Right forelimb (tissue), 1 donor: ENCODE measurements at places on chromosomes 6 and 20.

DNA sequence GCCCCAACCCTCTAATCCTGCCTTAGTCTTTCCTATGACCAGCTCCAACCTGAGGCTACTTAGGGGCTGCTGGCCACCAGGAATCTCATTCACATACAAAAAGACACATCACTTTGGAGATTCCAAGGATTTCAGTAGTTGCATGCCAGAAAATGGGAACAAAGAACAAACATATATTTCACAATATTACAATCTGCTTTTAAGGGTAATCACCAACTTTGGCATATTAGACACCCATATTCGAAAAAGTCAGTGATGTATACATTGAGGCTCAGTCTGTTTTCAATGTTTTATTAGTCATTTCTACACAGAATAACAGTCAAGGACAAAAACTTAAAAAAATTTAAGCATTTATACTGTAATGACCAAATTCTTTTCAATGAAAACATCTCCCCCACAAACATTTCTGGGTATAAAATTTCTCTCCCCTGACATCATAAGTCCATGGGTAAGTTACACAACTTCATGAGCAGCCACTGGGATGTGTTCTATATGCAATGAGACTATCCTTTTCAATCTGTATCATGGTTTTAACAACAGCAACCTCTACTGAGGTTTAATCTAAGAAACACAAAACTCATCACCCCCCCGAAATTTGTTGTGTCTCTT, 103.5 kb downstream of the MAP7 start:
- DNase-seq: no peak

- DNase-seq: no peak
These were observed 52.5 kb upstream of the TAGAP start for GRCh38 chr6:159097256-159097655.

GRCh38 chr6:29656157-29656556, 735 bp upstream of the MOG start:
- DNase-seq: no peak

DNA sequence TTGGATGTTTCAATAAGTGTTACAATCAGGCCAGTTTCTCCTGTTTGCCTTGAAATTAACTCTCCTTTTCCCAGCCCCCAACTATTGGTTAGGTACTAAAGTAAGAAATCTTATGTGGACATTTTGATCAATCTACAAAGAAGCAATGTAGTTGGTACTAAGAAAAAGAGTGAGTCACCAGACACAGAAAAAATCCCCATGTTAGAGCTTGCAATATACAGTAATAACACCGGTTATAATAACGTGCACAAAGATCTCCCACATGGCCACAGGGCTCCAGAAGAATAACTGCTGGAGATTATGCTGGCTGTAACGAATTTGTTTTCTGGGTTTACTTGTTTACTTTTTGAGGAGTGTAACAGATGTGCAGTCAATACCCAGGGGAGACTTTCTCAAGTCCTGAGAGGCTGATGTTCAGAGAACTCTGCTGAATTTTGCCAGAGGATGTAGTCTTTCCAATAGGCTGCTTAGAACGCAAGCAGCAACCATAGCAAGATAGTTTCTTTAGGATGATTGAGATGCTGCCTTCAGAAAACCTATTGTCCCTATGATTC, 166.2 kb upstream of the SPACA1 start:
- no peak for DNase-seq

DNA sequence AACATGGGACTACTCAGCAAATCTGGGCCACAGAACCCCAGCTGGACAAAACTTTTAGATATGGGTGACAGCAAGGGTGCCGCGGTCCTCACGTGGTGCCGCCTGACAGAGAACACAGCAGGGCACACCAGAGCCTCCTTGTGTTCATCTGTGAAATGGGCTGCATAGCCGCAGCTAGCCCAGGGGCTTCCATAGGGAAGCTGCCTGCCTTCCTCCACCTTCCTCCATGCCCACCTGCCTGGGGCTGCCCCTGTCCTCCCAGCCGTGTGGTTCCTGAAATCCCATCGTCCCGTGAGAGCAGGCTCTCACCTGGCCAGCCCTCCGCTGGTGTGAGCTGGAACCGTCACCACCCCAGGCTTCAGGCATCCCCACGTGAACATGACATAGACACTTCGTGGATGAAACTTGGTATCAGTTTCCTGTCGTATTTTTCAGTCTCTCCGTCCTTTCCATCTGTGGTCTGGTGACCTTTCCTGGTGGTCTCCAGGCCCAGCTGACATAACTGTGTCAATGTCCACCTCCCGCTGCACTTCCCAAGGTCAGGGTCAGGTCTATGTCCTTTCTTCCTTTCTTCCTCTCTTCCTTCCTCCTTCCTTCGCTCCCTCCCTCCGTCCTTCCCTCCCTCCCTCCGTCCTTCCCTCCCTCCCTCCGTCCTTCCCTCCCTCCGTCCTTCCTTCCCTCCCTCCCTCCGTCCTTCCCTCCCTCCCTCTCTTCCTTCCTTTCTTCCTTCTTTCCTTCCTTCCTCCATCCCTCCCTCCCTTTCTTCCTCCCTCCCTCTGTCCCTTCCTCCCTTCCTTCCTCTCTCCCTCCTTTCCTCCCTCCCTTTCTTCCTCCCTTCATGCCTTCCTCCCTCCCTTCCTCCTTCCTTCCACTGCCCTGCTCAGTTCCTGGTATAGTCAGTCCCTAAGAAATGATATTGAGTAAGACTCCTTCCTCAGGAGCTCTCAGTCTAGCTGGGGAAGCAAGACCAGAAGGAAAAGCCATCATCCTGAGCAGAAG, 78.8 kb downstream of the GRM4 start:
- DNase-seq: no peak

- no peak for DNase-seq
These were observed at the start of gene MPIG6B for GRCh38 chr6:31723245-31723979. TSS of gene MPIG6B (plus strand) at chr6:31723373. CDS start at chr6:31723384, 11 bp downstream.

DNA sequence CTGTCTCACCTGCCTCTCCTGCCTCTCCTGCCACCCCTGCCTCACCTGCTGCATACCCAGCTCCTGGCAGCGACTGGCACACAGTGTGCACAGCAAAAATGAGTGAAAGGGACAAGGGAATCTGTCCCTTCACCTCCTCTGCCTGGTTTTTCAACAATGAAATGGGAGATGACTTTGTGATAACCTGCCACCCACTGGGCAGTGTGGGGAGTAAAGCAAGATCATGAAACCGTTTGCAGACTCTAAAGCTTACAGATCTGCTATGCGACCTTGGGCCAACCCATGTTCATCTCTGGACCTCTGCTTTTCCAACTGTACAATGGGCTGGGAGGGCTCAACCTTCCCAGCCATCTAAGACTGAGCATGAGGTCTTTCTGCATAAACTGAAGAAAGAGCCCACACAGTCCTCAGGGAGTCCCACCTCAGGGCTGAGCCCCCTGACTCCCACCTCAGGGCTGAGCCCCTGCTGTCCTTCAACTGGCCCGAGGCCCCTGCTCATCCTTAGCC, 81.1 kb downstream of the RIPOR3 start:
- no peak for DNase-seq

- DNase-seq: no peak
These were observed 12.8 kb downstream of the TRAF3IP2 start for GRCh38 chr6:111592726-111593511.

DNA sequence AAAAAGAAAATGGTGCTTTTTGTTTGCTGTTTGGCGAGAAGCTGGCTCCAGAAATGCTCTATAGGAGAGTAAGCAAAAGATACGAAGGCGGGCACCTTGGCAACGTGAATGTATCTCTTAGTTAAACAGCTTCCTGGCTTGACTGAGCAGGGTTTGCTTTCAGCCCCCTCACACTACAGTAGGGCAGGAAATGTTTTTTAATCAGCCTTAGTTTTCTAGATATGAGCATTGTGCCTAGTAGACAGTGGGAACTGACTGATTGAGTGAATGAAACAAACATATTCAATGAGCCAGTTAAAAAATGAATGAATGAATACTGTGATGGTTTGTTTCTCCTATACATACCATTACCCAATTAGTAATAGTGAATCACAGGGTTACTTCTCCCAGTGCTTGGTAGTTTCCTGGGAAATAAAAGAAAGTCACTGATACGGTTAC, 19.9 kb downstream of the CAP2 start:
- DNase-seq: no peak

DNA sequence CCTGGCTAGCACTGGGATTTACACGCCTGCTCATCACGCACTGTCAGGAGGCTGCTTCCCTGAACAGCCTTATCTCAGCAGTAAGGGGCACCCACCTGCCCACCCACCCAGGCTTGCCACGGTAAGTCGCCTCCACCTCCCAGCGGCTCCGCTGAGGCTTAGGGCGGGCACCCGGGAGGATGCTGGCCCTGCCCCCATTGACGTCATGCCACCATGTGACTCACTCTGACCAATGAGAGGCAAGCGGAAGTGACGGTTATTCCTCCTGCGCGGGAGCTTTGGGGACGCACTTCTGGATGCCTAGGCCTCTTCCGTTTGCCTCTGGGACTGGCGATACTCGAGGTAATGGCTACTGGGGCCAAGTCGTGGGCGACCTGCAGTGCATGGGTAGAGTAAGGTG, 256.8 kb downstream of the QKI start:
- DNase-seq: no peak

DNA sequence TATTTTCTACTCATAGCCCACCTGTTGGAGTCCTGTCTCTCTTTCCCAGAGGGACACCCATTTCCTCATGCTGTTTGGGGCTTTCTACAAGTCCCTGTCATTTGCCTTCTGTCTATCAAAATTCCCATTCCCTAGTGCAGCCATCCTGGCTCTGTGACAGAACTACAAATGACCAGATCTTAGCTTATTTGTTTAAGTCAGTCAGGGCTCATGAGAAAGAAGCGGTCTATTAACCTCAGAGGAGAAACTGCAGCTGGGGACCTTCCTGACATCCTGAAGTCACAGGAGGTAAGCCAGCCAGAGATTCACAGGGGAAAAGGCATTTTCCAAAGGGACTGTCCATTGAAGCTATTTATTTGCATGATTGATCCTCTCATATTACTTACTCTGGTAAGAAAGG, 1.7 kb upstream of the COL9A1 start:
- DNase-seq: no peak

DNA sequence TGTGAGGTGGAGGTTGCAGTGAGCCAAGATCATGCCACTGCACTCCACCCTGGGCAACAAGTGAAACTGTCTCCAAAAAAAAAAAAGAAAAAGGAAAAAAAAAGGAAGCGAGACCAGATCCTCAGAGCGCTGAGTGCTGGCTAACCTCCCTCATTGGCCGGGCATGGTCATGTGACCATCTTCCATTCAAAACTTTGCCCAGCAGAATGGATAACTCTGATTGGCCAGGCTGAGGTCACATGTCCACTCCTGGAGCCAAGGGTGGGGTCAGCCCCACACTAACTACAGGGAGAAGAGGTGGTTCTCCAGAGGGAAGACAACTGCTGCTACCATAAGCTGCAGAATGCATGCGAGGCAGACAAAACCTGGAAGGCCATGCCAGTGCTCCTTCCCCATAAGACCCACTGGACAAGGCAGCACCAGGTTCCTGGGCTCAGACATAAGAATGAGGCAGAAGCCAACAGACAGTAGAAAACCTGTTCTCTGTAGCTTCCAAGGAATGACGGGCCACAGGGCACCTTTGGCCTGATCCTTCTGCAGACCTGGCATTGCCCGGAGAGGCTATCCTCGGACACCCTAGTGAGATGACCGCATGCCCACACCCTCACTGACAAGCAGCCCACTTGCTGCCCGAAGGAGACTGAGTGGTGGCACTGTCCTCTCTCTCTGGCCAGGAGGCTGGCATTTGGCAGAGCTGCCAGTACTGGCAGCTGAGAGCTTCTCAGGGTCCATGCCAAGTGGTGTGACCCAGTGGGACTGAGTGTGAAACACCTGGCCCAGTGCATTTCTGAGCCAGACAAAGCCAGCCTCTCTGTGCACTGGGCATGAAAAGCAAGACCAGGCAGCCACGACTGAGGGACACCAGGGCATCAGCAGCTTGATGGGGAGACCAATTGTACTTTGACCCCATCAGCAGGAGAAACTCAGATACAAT, 311.9 kb upstream of the SULF2 start:
- no peak for DNase-seq

GRCh38 chr6:73898599-73898998, 202.6 kb downstream of the CD109 start:
- no peak for DNase-seq

DNA sequence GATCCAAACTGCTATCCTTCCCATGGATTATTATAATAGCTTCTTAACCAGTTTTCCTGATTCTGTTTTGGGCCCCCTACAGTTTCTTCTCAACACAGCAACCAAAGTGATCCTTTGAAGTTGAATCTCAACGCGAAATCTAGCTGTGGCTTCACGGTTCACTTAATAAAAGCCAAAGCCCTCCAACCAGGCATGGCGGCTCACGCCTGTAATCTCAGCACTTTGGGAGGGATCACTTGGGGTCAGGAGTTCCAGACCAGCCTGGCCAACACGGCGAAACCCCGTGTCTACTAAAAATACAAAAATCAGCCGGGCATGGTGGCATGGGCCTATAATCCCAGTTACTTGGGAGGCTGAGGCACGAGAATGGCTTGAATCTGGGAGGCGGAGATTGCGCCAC, 3.3 kb downstream of the RMND1 start:
- no peak for DNase-seq

- DNase-seq: no peak
These were observed 180.3 kb downstream of the ANKRD60 start for GRCh38 chr20:58048096-58048702.

DNA sequence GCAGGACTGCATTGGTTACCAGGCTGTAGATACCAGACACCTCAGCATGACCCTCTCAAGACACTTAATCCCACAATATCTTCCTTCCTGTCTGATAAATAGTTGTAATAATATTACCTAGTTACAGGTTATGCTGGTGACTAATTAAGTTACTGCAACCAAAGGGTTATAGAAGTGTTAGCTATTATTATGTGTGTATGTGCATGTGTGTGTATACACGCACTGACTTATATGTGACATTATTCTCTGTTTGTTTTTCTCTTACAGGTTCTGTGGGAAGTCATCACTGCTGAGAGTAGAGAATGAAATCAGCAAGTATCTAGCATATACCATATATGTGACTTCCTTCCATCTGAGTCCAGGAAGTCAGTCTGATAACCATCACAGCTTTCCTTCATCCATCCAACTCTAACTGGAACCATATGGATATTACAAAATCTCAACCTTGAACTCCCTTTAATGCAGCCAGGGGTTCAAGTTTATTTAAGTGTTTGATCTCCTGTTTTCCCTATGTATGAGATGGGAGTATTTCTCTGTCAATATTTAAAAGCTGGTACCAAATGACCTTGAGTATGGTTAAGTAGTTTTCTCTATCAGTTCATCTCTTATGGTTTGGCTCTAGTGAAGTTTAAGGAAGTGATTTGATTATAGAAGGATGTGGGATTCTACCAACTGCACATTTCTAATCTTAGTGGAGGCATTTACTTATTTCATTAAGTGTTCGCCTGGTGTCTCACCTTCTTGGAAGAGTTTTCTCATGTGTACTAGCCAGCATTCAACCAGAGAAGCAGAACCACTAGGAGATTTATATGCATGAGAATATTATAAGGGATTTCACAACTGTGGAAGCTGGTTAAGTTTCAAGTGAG, 313.2 kb downstream of the HIVEP2 start:
- DNase-seq: no peak

GRCh38 chr6:111329882-111330633, 153.0 kb downstream of the REV3L start:
- DNase-seq: no peak
